Thoracic aorta (tissue), 2 donors: ENCODE measurements at places on chromosomes 3 and 15. TPM values are rescaled to one million over a fixed set of nuclear protein-coding genes. Genes with fewer than 3 reads are reported as not detected.

The CHRNA5 gene
- 0.27 TPM for total RNA-seq

The STRIT1 gene
- total RNA-seq, result not detected

The SEMA6D gene
- total RNA-seq, result 12.9 TPM

The RARRES1 gene
- total RNA-seq, result 63.8 TPM

The GOLGA6B gene
- total RNA-seq, result not detected

The TAGLN3 gene
- total RNA-seq, result not detected

The MASP1 gene
- 1.9 TPM for total RNA-seq

The MME gene
- total RNA-seq, result 3.6 TPM

The ARHGAP11A gene
- total RNA-seq, result 0.92 TPM

The CASR gene
- total RNA-seq, result not detected

The OR5K2 gene
- not detected for total RNA-seq

DNA sequence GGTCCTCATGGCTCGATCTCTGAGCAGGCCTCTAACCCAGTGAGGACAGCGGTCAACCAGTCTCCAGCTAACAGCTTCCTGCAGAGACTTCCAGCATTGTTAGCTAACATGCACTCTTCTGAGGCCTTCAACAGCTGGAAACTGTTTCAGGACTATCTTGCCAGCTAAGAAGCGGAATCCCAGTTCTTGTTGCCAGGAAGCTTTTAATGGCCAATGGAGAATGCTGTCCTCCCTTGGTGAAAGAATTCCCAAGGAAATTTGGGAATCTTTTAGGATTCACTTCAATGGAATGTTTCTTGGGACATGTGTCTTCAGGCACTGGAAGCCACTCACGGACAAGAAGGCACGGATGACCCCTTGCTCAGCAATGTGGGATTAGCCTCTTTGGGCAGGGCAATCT lies 91.7 kb downstream of the CEMIP start:
- H3K4me3 ChIP-seq, result no peak overlapping the region
- DNase-seq, result no peak
- H3K27ac ChIP-seq, result no peak overlapping the region
- H3K36me3 ChIP-seq, result no peaks in the 10 kb centered on the region

GRCh38 chr3:66480666-66481065 lies 20.2 kb downstream of the LRIG1 start:
- no peaks in the 10 kb centered on the region for H3K27me3 ChIP-seq
- H3K4me1 ChIP-seq, result peaks cover 94% of the 10 kb centered on the region
- H3K27ac ChIP-seq, result peak overlapping the region; percentile 92

DNA sequence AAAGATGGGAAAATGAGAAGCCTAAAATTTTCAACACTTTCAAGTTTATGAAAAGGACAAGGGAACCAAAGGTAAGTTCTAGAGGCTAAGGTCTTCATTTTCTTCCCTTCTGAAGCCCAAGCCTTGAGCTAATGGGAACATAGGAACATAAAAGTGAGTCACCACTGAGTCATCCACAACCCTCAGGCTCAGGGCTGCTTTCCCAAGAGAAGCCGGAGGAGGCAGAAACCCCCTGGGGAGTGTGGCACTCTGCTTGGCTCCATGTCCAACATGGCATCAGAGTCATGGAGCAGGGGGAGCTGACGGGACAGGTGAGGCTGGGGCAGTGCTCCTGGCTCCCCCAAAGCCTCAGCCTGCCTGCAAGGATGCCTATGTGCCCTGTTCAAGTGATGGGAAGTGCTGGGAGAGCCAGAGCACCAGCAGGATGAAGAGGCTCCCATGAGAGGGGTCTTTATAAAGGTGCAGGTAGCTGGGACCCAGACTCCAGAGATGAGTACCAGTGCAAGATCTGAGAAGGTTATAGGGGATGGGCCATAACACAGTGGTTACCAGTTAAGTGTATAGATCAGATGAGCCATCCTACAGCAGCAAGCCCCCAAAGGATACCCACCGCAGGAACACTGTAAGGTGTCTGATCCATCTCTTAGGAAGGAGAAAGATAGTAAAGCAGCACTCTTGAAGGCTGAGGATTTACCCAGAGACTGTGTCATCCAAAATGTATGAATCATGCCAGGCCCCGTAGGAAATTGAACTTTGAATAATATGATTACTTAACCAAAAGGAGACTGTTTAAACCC lies 31.8 kb upstream of the RYR3 start:
- H3K36me3 ChIP-seq, result no peaks in the 10 kb centered on the region
- no peak overlapping the region for H3K27ac ChIP-seq
- no peaks in the 10 kb centered on the region for H3K27me3 ChIP-seq
- no peak for DNase-seq
- no peak overlapping the region for H3K4me3 ChIP-seq

- no peak overlapping the region for H3K4me3 ChIP-seq
- DNase-seq, result no peak
- H3K4me1 ChIP-seq, result peaks cover 23% of the 10 kb centered on the region
- H3K36me3 ChIP-seq, result peaks cover 4% of the 10 kb centered on the region
- no peak overlapping the region for H3K27ac ChIP-seq
Observed at GRCh38 chr15:98904544-98904943, 103.0 kb downstream of the PGPEP1L start.

GRCh38 chr15:83322061-83322460 lies 37.6 kb upstream of the BNC1 start:
- no peaks in the 10 kb centered on the region for H3K36me3 ChIP-seq
- H3K27me3 ChIP-seq, result no peaks in the 10 kb centered on the region
- DNase-seq, result no peak
- H3K4me1 ChIP-seq, result no peaks in the 10 kb centered on the region
- no peak overlapping the region for H3K27ac ChIP-seq

DNA sequence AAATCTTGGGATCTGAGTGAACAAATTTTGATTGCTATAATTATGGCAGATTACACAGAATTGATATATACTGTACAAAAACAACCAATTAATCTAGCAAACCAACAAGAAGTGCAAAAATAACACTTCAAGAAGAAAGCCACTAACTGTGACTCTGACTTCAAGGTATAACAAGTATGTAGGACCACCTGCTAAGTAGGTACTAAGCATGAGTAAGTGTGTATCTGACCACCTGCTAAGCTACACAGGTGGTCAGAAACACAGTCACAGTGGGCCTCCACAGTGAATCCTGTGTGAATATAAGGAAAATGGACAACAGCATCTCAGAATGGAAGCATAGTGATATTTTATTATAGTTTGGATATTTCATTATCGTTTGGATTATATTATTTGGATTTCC lies 14.8 kb upstream of the PLSCR4 start:
- H3K4me1 ChIP-seq, result no peaks in the 10 kb centered on the region
- no peak overlapping the region for H3K4me3 ChIP-seq
- DNase-seq, result no peak
- H3K36me3 ChIP-seq, result no peaks in the 10 kb centered on the region

DNA sequence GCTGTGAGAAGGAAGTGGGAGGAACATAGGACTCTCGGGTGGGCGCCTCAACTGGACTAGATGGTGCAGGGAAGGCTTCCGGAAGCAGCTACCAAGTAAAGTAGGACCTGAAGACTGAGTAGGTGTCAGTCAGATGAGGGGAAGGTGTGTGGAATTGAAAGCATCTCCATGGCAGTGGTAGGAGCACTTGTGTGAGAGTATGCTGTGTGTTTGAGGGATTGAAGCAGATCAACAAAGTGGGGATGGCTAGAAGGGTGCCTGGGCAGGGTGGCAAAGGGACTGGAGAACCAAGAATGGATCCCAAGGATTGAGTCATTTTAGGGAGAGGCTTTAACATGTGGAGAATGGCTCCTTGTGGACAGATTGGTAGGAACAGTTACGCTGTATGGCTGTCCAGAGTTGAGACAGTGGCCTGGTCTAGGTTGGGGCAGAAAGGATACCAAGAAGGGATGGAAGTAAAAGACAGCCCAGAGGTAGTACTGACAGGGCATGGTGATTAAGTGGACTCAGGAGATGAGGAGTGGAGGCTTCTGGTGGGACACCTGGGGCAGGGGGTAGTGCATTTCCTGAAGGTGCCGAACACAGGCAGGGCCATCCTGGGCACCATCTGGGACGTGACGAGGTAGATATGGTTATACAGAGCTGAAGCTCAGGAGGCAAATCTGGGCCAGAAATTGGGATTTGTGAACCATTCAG lies 1.5 kb downstream of the UQCC5 start:
- peak overlapping the region; percentile 78 for H3K4me3 ChIP-seq
- no peaks in the 10 kb centered on the region for H3K36me3 ChIP-seq
- peaks cover 55% of the 10 kb centered on the region for H3K4me1 ChIP-seq
- no peak for DNase-seq
- peak overlapping the region; percentile 91 for H3K27ac ChIP-seq

- no peak for DNase-seq
- H3K27ac ChIP-seq, result no peak overlapping the region
- H3K36me3 ChIP-seq, result peaks cover 10% of the 10 kb centered on the region
- no peaks in the 10 kb centered on the region for H3K27me3 ChIP-seq
Observed at GRCh38 chr3:150631515-150632221, 28.5 kb downstream of the SELENOT start.

GRCh38 chr3:12938258-12938711 lies 96.9 kb upstream of the RPL32 start:
- H3K4me3 ChIP-seq, result peak overlapping the region; percentile 20
- H3K4me1 ChIP-seq, result peaks cover 41% of the 10 kb centered on the region
- DNase-seq, result peak; percentile 55
- H3K27ac ChIP-seq, result peak overlapping the region; percentile 76
- H3K36me3 ChIP-seq, result peaks cover 26% of the 10 kb centered on the region
- no peaks in the 10 kb centered on the region for H3K27me3 ChIP-seq

- peaks cover 6% of the 10 kb centered on the region for H3K36me3 ChIP-seq
- H3K4me1 ChIP-seq, result peaks cover 6% of the 10 kb centered on the region
- H3K27me3 ChIP-seq, result no peaks in the 10 kb centered on the region
- DNase-seq, result no peak
Observed at GRCh38 chr15:77044228-77045042, 26.5 kb downstream of the TSPAN3 start.

GRCh38 chr3:195366200-195366925 lies 76.5 kb downstream of the ACAP2 start:
- H3K36me3 ChIP-seq, result peaks cover 8% of the 10 kb centered on the region
- no peak overlapping the region for H3K4me3 ChIP-seq
- no peaks in the 10 kb centered on the region for H3K27me3 ChIP-seq
- H3K4me1 ChIP-seq, result no peaks in the 10 kb centered on the region
- no peak for DNase-seq
- H3K27ac ChIP-seq, result no peak overlapping the region

- H3K4me1 ChIP-seq, result peaks cover 32% of the 10 kb centered on the region
- no peaks in the 10 kb centered on the region for H3K36me3 ChIP-seq
- no peaks in the 10 kb centered on the region for H3K27me3 ChIP-seq
- H3K27ac ChIP-seq, result peak overlapping the region; percentile 31
Observed at GRCh38 chr3:15325228-15325627, 7.2 kb downstream of the SH3BP5 start.

- no peak overlapping the region for H3K27ac ChIP-seq
- no peak for DNase-seq
- no peak overlapping the region for H3K4me3 ChIP-seq
- H3K36me3 ChIP-seq, result no peaks in the 10 kb centered on the region
- H3K4me1 ChIP-seq, result peaks cover 8% of the 10 kb centered on the region
Observed at GRCh38 chr3:41651718-41652117, 310.2 kb downstream of the ULK4 start.

- no peak overlapping the region for H3K27ac ChIP-seq
- no peaks in the 10 kb centered on the region for H3K27me3 ChIP-seq
- no peaks in the 10 kb centered on the region for H3K4me1 ChIP-seq
Observed at GRCh38 chr3:10915376-10915775, 77.2 kb upstream of the SLC6A1 start.

GRCh38 chr15:63487076-63487757 lies 17.2 kb upstream of the USP3 start:
- H3K27me3 ChIP-seq, result no peaks in the 10 kb centered on the region
- H3K4me1 ChIP-seq, result no peaks in the 10 kb centered on the region
- H3K27ac ChIP-seq, result no peak overlapping the region
- DNase-seq, result no peak

GRCh38 chr3:101936419-101937356 lies 87.4 kb downstream of the NFKBIZ start:
- peaks cover 19% of the 10 kb centered on the region for H3K4me1 ChIP-seq
- H3K4me3 ChIP-seq, result no peak overlapping the region
- no peak for DNase-seq
- no peaks in the 10 kb centered on the region for H3K36me3 ChIP-seq

DNA sequence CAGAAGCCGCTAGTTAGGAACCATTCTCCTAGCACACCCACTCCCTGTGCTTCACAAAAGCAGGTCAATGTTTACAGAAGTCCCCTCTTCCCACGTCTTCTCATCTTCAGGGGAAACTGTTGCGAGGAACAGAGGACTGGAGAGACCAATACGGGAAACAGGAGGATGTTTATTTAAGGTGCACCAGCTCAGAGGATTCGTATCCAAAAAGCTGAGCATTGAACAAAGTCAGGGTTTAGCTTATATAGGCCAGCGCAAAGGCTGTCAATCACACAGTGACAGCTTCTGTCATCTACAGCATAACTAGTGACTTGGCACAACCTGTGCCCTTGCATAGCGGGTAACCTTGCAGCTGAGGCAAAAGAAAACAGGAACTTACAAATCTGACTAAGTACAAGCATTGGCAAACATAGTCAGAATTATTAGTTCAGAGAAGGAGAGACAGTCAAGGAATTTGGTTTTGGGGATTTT lies 61.3 kb downstream of the ZDHHC19 start:
- no peak for DNase-seq
- H3K4me3 ChIP-seq, result no peak overlapping the region
- H3K4me1 ChIP-seq, result no peaks in the 10 kb centered on the region
- H3K27ac ChIP-seq, result no peak overlapping the region
- H3K27me3 ChIP-seq, result no peaks in the 10 kb centered on the region
- no peaks in the 10 kb centered on the region for H3K36me3 ChIP-seq

GRCh38 chr3:14133876-14134275 lies 9.0 kb downstream of the TMEM43 start:
- H3K27ac ChIP-seq, result no peak overlapping the region
- H3K36me3 ChIP-seq, result peaks cover 74% of the 10 kb centered on the region
- no peaks in the 10 kb centered on the region for H3K27me3 ChIP-seq
- no peak for DNase-seq
- H3K4me3 ChIP-seq, result no peak overlapping the region

DNA sequence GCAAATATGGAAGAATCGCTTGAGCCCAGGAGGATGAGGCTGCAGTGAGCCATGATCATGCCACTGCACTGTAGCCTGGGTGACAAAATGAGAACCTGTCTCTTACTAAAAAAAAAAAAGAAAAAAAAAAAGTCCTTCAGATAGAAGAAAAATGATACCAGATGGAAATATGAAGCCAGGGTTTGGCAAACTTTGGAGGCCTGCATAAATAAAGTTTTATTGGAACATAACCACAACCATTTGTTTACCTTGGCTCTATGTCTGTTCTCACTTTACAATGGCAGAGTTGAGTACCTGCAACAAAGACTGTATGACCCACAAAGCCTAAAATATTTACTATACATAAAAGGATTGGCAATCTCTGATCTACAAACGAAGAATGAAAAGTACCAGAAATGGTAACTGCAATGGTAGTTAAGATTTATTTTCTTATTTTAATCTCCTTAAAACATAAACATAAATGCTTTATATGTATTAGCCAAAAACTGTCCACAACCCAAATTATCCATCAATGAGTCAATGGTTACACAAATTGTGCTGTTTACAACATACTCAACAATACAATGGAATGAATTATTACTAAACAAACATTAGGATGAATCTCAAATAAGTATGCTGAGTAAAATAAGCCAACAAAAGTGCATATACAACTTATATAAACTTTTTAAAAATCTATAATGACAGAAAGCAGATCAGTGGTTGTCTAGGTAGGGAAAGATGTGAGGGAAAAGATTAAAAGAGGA lies 41.8 kb downstream of the GOLGB1 start:
- H3K27me3 ChIP-seq, result no peaks in the 10 kb centered on the region
- H3K4me1 ChIP-seq, result no peaks in the 10 kb centered on the region
- no peak for DNase-seq
- no peaks in the 10 kb centered on the region for H3K36me3 ChIP-seq

- H3K4me1 ChIP-seq, result no peaks in the 10 kb centered on the region
- H3K27me3 ChIP-seq, result no peaks in the 10 kb centered on the region
- no peak overlapping the region for H3K27ac ChIP-seq
- no peak overlapping the region for H3K4me3 ChIP-seq
Observed at GRCh38 chr15:77759896-77760592, 127.3 kb upstream of the LINGO1 start.
